ENCODE measurements at places on chromosomes 2 and 18.

- DNase-seq = no peak
Observed at GRCh38 chr2:197878792-197879191, 74.4 kb downstream of the PLCL1 start.

DNA sequence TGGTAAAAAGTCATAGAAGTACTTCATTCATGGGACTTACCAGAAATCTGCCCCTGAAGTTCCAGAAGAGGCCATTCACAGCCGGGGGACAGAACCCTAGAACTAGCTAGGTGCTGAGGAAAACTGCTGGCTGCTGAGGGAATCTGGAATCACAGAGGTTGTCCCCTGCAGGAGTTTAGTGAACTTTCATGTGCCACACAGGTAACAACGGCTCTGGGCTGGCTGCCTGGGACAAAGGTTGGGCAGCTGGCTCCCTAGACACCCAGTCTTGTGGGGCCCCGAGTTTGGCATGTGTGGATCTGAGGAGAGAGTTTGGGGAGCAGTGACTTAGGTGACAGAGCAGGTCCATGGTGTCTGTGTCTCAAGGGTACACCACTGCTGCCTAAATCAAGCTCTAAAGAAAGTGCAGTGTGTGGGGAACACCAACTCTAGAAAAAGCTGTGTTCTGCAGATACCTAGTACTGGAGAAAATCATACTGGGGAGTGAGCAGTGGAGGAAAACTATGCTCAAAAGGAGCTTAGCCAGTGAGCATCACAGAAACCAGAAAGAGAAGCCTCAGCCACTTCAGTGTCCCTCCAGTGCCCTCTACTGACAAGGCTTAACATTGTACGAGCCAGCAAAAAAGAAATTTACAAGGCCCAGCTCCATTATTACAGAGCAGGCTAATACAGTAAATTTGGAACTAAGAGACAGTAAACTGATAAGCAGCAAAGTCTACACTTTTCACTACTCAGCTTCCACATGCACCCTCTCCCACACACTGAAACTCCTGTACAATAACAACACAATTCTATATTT, 15.2 kb downstream of the GALNT3 start:
- no peak for DNase-seq

- no peak for DNase-seq
Observed at GRCh38 chr2:10433264-10433946, 14.7 kb downstream of the ODC1 start.

DNA sequence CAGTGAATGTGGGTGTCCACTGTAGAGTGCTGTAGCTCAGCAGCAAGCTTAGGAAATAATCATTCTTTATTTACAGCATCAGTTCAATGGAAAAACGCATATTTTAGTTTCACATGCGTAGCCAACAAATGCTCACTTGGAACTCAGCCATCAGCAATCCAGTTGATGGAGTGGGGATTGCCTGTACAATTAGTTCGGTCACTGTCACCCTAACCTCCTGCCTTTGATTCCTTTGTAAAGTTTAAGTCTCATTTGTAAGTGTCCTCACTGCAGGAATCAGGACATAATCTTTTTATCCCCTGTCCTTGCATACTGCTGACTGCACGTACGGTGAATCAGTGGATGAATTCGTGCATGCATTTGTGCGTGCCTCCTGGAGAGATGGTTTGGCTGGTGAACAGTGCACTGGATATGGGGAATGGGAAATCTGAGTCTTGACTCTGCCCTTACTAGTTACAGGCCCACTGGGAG, 55.9 kb downstream of the RAB31 start:
- DNase-seq = no peak

- no peak for DNase-seq
Observed at GRCh38 chr2:158556124-158556523, 99.4 kb downstream of the PKP4 start.

DNA sequence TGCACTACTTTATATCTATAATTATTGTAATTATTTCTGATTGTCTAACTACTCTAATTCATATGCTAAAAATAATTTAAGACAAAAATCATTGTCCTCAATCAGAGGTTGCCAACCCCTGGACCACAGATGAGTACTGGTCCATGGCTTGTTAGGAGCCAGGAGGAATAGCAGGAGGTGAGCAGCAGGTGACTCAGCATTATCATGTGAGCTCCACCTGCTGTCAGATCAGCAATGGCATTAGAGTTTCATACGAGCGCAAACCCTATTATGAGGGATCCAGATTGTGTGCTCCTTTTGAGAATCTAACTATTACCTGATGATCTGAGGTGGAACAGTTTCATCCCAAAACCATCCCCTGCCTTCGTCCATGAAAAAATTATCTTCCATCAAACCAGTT, 1434.4 kb downstream of the LRP1B start:
- no peak for DNase-seq

DNA sequence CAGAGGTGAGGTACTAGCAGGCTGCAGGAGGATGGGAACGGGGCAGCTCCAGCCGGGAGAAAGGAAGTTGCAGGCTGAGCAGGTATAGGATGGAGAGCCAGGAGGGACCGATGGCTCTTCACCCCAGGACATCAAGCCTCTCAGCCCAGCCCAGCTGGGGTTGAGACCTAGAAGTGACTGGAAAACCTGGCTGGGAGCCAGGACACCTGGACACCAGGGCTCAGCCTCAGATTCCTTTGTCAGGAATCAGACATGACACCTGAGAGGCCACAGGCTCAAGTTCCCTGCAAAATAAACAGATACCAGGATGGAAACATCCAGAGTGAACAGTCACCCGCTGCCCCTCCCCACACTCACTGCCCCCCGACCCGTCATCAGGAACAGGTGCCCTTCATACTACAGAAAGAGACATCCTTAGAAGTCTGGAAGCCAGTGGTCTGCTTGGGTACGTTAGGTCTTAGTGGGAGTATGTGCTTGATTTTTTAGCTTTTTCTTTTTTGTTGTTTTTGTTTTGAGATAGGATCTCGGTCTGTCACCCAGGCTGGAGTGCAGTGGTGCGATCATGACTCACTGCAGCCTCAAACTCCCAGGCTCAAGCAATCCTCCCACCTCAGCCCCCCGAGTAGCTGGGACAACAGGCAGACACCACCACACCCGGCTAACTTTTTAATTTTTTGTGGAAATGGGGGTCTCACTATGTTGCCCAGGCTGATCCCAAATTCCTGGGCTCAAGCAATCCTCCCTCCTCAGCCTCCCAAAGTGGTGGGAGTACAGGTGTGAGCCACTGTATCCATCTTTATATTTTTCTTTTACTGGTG, 95.7 kb upstream of the STPG4 start:
- DNase-seq = no peak

DNA sequence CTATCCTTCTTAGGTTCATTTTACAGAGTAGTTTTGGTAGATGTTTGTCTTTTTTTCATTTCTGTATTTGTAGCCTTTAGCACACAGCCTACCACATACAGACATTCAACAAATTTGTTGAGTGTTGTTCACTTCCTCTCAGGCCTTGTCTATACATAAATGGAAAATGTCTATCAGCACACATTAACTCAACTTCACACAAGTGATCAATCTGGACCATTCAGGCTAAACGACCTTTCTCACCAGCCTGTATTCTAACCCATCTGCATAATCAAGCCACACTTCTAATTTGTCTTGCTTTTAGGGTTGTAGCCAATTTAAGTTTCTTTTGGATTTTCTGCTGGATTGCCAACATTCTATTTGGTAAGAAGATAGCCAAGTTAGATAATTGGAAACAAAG, 59.9 kb upstream of the DARS1 start:
- no peak for DNase-seq

DNA sequence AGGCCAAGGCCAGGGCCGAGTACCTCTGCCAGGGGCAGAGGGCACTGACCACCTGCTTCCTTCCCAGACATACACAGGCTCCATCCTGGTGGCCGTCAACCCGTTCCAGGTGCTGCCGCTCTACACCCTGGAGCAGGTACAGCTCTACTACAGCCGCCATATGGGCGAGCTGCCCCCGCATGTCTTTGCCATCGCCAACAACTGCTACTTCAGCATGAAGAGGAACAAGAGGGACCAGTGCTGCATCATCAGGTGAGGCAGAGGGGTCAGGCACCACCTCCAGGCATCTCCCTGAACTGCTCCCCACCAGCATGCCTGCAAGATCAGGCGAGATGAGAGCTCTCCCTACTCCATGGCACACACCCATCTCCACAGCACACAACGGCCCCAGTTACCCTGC, 31.1 kb downstream of the MYO7B start:
- no peak for DNase-seq

DNA sequence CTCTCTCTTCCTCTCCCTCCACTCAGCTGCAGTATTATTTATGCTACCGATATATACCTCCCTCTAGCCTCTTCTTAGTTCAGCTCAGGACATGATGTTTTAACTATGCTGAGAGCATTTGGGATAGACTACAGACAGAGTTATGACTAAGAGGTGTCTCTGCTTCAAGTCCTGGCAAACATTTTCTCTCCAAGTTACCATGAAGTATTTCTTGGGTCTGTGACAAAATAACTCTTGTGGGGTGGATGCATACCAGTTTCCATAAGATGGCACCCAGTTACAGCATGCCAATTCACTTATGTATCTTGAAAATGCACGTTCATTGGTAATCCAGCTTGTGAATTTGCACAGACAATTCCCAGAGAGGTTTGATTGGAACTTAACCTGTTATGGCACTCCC, 737.6 kb downstream of the SLC4A3 start:
- no peak for DNase-seq

DNA sequence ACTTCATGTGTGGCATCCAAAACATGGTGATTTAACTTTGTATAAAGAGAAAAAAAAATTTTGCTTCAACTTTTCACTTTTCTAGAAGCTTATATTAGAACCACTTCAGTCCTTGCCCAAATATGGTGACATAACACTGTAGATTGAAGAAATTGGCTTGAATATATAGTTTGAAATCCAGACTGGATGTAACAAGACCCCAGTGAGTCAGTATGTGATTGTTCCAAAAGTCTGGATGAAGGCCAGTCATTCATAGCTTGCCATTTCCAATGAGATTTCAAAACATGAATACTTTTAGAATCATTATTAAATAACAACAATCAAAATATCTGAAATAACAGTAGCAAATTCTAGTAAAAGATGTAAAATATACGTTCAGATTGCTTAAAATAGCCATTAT, 104.8 kb upstream of the FN1 start:
- no peak for DNase-seq

DNA sequence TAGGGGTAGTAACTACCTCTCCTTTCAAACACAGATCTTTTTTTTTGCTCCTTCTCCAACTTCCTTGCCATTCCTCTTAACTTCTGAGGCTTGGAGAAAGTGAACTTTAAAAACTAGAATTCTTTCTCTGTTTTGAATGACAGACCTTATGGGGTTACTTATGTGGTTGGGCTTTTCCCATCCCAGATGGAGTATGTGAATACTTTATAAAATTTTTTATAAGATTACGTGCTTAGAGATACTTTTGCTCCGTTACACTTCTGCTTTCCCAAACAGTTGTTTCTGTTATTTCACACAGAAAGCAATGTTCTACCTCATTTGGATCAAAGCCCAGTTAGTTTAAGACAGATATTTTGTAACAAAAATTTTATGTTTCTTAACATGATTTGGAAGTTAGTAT, 20.2 kb downstream of the GREB1L start:
- DNase-seq = no peak

DNA sequence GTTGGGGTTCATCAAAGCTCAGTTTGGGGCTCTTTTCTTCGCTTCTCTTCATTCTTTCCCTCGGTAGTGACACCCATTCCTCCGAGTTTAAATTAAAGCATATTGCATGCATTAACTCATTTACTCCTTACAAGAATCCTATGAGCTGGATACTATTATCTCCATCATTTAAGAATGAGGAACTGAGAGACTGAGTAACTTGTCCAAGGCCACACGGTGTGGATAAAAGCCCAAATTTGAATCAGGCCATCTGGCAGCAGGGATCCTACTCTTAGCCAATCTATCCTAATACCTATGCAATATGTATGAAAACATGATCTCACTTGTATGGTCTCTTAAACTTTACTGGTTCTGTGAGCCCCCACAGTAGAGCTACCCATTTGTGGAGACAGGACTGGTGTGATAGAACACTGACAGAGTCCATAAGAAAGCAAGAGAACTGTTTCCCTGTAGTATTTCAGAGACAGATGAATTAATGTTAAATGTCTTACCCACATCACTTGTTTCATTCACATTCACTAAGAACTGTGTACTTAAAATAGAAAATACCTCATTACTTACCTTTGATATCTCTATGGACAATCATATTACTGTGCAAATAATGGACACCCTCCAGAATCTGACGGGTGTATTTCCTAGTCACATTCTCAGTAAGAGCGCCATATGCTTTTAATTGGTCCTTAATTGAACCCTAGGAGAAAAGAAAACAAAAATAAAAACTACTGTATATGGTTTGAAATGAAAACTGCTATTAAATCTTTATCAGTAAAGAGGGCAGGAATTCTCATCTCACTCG, 20.4 kb upstream of the ERCC3 start:
- no peak for DNase-seq

DNA sequence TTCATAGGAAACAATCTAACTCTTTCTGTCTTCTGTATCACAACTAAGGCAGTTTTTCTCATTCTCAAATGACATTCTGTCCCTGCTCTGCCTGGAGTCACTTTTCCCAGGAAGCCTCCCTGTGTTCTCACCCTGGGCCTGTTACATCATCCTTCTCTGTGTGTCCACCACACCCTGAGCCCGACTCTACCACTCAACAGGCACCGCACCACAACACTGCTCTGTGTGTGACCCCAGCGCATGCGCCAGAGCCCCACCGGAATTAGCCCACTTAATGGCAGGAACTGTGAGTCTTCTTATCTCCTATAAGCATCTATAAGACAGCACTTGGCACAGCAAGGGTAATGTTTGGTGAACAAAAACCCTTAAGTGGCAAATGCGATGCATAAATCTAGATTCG, 32.3 kb downstream of the TGFBRAP1 start:
- peak; percentile 26 for DNase-seq

DNA sequence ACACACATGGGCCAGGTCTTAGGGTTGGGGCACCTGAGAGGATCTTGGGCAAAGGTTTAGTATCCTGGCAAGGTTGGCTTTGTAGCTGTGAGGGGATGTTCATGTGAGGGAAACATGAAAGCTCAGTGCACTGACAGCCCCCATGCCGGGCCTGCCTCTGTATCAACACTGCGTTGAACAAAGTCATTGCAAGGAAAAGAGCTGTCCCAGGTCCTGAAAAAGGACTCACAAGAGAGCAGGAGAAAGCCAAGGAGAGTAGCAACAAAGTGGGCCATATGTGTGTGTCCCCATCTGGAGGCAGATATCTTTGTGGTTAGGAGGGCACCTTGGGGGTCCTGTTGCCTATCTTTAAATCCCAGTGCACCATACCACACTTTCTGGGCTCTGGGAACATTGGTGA, 237.8 kb upstream of the THSD7B start:
- peak; percentile 27 for DNase-seq

GRCh38 chr18:23719634-23720201, 30.5 kb downstream of the LAMA3 start:
- DNase-seq = no peak

DNA sequence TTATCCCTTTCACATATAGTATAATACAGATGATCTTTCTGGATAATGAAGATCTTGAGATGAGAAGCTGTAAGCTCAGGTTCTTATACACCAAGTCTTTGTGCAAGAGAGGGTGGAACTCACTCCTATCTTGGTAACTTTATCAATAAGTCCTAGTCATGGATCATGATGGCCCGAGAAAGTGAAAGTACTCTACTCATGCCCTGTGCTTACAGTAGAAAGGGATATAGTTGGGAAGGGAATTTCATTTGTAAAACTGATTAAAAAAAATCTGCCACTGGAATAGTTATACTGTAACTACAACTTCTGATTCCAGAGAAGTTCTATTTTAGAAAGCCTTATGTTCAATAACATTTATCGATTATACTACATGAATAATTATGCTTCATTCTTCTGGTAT, 51.8 kb downstream of the MYO3B start:
- DNase-seq = no peak

Data from common myeloid progenitor, CD34-positive (primary cell).